ENCODE measurements at places on chromosomes 5 and 9. TPM values are rescaled to one million over a fixed set of nuclear protein-coding genes. Genes with fewer than 3 reads are reported as not detected.

Gene ADAMTS6
- 90.7 TPM for total RNA-seq

Gene UBE2QL1
- total RNA-seq = 0.03 TPM

Gene HMCN2
- 0.07 TPM for total RNA-seq

Gene TXNDC8
- not detected for total RNA-seq

Gene ACTBL2
- 0.03 TPM for total RNA-seq

Gene PCDHGB6
- total RNA-seq = 4.8 TPM

Gene LRRC19
- total RNA-seq = not detected

Gene WNT8A
- total RNA-seq = not detected

Gene PHF2
- total RNA-seq = 15.6 TPM
